ENCODE measurements at places on chromosomes 3 and 15.

GRCh38 chr3:30075514-30075913 lies 530.9 kb upstream of the TGFBR2 start:
- no peak for DNase-seq

- no peak for DNase-seq
Observed at GRCh38 chr15:66580643-66581042, 14.8 kb upstream of the LCTL start.

DNA sequence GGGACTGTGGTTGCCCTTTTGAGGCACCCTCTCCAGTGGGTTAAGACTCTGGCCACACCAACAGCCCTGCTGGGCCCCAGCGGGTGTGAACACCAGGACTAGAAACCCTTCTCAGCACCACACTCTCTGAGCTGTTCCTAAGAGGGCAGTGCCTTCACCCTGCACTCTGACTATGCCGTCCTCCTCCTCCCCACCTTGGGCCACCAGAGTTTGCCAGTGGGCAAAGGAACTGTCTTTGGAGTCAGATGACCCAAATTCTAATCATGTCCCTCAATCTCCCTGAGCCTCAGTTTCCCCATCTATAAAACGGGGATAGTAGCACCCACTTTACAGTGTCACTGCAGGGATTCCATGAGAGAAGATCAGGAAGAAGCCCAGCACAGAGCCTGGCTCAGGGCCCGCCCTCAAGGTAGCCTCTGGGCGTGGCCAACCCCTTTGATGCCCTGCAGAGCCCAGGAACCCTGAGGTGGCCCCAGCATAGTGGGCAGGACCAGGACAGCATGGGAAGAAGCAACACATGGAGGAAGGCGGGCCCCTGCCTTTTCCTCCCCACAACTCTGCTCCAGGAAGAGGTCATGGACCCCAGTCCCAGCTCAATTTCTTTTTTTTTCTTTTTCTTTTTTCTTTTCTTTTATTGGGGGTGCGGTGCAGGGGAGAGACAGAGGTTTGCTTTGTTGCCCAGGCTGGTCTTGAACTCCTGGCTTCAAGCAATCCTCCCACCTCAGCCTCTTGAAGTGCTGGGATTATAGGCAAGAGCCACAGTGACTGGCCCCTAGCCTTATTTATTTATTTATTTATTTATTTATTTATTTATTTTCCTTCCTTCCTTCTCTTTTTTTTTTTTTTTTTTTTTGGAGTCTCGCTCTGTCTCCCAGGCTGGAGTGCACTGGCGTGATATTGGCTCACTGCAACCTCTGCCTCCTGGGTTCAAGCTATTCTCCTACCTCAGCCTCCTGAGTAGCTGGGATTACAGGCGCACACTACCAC lies 115.7 kb upstream of the LINGO1 start:
- DNase-seq: no peak

GRCh38 chr3:50850639-50851511 lies 176.1 kb downstream of the DOCK3 start:
- no peak for DNase-seq

GRCh38 chr15:92023965-92024364 lies 170.5 kb downstream of the SLCO3A1 start:
- no peak for DNase-seq

DNA sequence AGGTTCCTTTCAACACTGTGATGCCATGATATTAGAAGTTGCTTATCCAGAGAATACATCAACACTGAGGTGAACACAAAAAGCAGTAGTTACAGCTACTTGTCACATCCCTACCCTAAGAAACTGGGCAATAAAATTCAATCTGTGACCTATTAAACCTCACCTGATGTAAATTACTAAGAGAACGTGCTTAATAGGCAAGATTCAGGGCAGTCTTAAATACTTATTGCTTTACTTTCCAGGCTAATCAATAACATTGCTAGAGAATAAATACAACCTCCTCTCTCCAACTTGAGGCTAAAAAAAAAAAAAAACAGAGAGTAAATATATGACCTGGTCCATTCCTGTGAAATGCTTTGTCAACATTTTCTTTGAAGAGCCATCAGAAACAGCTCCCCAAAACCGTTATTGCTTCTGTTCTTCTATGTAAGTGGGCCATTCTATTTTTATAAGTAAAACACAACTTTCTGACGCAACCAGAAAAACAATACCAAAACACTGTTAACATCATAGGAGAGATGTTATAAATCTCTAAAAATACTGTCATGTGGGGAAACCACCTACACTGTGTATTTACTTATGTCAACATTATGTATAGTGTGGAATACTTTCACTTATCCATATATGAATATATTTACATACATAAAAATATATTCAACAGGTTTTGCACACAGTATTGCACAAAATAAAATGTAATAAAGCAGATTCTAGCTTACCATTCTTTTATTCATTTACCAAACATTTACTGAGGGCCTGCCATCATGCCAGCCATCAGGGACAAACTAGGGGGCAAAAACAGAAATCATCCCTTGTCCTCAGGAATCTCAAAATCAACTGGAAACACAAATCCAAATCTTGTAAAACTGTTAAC lies 2.7 kb downstream of the NKIRAS1 start:
- no peak for DNase-seq

DNA sequence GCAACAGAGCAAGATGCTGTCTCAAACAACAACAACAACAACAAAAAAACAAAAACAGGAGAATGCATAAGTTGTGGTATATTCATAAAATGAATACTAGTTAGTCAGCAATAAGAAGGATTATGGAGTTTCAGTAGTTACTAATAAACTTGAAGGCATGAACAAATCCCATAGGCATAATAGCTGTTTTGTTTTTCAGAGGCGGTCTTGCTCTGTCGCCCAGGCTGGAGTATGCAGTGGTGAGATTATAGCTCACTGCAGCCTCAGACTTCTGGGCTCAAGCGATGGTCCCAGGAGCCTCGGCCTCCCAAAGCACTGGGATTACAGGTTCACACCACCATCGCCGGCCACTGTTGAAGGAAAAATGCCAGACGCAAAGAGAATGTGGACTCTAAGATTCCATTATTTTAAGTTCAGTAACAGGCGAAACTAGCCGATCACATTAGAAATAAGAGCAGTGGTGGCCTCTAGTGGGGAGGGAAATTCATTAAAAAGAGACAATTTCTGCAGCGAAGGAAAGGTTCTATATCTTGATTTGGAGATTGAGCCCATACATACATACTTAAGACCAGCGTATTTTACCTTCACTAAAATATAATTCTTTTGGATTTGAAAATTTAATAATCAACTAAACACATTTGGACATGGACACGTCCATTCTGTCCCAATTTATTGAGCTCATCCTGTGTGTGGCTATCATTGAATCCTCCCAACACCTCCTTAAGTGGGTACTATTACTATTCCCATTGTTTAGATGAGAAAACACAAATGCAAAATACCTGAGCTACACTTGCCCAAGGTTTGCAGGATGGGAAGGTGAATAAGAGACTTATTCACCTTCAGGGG lies 27.4 kb upstream of the HDAC11 start:
- DNase-seq: no peak

DNA sequence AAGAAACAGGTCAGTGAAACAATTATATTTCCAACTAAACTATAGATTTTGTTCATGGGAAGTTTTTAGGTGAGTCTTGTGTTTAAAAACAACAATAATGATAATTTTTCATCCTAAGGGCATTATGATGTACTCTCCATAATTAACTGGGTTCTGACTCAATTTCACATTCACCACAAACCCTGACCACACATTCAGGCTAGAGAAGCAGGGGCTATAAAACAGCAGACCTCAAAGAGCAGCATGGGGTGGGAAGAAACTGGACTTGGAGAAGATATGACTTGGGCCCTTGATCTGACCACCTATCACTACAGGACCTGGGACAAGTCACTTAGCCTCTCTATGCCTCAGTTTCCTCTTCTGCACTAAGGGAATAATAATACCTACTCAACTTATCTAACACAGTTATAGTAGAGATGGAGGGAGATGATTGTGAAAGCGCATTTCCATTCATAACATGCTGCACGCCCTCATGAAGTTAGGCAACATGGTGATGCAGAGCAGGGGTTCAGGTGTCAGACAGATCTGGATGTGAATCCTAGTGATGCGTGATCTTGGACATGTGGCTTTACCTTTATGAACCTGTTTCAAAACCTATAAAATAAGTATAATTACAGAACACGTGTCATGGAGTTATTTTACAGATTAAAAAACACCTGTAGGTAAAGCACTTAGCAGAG lies 63.0 kb upstream of the ACP3 start:
- DNase-seq: no peak

DNA sequence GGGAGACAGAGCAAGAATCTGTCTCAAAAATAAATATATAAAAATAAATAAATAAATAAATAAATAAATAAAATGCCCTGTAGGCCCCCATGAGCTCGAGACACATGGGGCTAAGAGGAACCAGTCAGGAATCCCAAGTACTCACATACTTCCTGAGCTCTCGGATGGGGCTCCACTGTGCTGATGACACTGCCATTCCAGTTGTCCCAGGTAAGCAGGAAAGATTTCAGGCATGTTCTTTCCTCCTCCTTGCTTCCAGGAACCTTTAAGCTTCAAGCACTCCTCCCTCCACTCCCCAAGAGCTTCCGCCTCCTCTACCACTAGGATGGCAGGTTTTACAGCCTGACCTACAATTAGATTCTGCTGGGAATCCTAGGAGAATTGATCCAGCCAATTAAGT lies 113.4 kb downstream of the SLC49A4 start:
- DNase-seq: no peak

GRCh38 chr3:127598841-127599570 lies 795 bp downstream of the MCM2 start:
- no peak for DNase-seq

- DNase-seq: no peak
Observed at GRCh38 chr3:171267104-171267503, 193.1 kb downstream of the TNIK start.

All from iPS DF 6.9 (cell line).